Uterus (tissue), 4 donors: ENCODE measurements at places on chromosomes 4 and X. TPM values are rescaled to one million over a fixed set of nuclear protein-coding genes. Genes with fewer than 3 reads are reported as not detected.

GRCh38 chr4:149746276-149746675, 69.4 kb downstream of the IQCM start:
- DNase-seq, result no peak

- no peak for DNase-seq
These were observed 59.4 kb downstream of the CLNK start for GRCh38 chr4:10625131-10625530.

- peak; percentile 51 for DNase-seq
These were observed 38.7 kb upstream of the SLC16A2 start for GRCh38 chrX:74382613-74383012.

Gene CT45A5
- not detected for total RNA-seq

Gene DRP2
- total RNA-seq, result not detected

- DNase-seq, result no peak
These were observed 125.6 kb downstream of the PARM1 start for GRCh38 chr4:75058486-75058885.

GRCh38 chr4:159828687-159829086, 725.8 kb downstream of the RAPGEF2 start:
- DNase-seq, result no peak

DNA sequence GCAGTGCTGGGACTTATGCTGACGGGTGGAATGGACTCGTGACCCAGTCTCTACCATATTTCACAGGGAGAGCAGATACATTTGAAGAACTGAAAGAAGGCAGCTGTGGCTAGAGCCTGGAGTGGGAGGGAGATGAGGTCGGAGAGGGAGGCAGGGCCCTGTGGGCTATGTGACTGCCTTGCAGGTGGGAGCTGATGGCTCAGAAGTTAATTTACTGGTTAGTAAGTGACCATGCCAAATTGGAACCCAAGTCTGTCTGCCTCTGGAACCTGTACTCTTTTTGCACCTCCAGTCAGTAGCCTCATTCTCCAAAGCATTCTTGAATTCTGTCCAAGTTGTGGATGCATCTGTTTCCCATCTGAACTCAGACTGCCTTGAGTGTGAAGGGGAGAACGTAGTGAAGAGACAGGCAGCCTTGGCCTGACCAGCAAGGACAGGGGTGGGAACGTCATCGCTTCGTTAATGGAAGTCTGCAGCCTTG, 92.3 kb downstream of the REPS2 start:
- peak; percentile 74 for DNase-seq

GRCh38 chr4:166169111-166169510, 296.1 kb downstream of the TLL1 start:
- no peak for DNase-seq

- no peak for DNase-seq
These were observed 100.1 kb upstream of the RBPJ start for GRCh38 chr4:26220696-26221095.

Gene NXF2
- not detected for total RNA-seq

DNA sequence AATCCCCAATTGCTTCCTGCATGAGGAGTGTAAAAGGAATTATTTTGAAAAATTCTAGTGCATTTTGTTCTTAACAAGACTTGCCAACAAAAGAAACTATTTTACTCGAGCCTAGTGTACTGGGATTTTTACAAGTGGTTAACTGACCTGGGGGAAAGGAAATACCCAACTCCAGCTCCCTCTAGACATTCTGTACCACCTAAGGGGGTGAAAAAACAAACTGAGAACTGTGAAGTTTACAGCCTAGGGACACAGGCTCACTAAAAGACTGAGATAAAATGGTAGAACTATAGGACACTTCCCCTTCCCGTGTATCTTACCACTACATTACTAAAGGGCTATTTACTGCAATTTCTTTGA, 2.6 kb upstream of the ADH5 start:
- no peak for DNase-seq

Gene EFHC2
- 6.4 TPM for total RNA-seq

DNA sequence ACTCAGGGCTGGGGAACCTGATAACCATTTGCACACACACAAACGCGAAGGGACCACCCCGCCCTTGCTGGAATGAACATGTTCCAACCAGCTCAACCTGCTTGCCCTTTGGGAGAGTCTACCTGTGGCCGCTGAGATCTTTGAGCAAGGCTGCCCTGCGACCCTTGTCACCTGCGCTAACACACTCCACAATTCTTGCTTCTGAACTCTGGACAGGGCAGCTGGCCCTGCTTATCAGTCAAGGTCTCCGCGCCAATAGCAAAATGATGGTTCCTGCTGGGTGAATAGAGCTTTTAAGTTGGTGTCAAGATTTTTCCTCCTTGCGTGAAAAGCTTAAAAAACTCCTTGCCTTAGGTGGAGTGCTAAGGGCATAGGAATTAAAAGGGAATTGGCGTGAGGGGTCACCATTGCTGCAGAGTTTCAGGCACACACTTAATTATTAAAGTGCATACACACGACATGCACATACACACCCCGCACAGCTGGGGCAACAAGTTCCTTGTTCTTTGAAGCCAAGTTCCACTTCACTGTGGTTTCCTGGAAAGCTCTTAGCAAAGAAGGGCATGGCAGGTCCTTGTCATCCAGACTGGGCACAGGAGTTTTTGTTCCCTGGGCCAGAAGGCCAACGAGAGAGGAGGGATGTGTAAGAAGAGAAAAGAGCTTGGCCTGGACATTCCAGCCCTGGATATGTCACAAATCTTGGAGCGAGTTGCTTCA, 207.7 kb downstream of the STIM2 start:
- DNase-seq, result no peak

GRCh38 chr4:188297873-188298272, 158.6 kb downstream of the TRIML1 start:
- no peak for DNase-seq

DNA sequence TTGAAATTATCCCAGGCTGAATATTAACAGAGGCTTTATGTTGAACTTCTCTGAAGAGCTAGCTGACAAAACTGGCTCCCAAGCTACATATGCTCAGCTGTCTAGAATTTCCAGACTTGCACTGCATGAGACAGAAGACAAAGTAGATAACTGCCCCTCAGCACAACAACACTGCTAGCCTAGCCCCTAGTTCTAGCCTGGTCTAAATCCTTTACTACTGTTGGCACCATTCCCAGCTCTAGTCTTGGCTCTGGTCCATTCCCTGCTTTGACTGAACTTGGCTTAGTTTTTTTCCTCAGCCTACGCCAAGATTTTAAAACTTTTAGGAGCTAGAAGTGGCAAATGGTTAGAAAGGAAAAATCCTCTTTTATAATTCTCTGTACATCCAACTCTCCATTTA, 7.6 kb upstream of the OPHN1 start:
- DNase-seq, result peak; percentile 86

Gene FRAS1
- 32.5 TPM for total RNA-seq

GRCh38 chrX:20026278-20026677, 35.4 kb upstream of the BCLAF3 start:
- DNase-seq, result no peak

DNA sequence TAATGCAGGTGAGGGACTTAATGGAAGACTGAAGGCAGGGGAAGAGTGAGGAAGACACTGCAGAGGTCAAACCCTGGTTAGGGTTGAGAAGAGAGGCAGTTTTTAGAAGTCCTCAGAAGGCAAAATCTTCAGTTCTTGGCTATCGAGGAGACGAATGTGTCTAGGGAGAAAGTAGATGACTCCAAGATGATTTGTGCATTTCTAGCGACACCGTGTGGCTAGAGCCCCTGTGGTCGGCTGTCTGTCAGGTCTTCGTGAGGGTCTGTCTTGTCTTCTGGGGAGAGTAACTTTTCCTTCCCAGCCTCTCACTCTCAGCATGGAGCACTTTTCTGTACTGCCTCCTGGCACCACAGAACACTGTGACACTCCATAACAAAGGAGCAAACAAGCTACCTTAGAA, 458.1 kb downstream of the STIM2 start:
- DNase-seq, result no peak

- DNase-seq, result no peak
These were observed 224.2 kb upstream of the EMCN start for GRCh38 chr4:100742045-100742444.

Gene MAD2L1
- 1.8 TPM for total RNA-seq

Gene BRS3
- total RNA-seq, result 1.0 TPM

Gene VSIG1
- not detected for total RNA-seq

DNA sequence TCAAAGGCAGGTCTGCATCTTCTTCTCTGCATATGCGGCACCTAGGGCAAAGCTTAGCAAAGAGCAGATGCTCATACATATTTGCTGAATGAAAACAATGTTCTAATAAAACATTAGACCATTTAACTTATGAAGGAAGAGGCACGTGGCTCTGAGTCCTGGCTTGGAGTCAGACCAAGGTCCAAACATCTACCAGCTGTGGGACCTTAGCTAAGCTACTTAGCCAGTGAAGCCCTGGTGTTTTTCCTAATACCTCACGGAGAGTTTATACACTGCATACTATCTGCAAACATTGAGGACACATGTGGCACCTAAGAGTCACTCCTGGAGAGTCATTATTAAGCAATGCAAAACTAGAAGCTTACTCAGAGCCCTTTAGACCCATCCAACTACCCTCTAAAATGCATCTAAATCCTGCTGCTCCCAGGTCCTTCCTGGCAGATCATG, 9.0 kb downstream of the PDGFC start:
- DNase-seq, result peak; percentile 83

Gene FSTL5
- total RNA-seq, result not detected

Gene KDR
- total RNA-seq, result 106 TPM

Gene UXT
- total RNA-seq, result 900 TPM

GRCh38 chr4:90842960-90843359, 715.8 kb downstream of the CCSER1 start:
- DNase-seq, result no peak

GRCh38 chr4:180335566-180335965, 1907.6 kb upstream of the TENM3 start:
- DNase-seq, result no peak

Gene SHROOM4
- 18.8 TPM for total RNA-seq

DNA sequence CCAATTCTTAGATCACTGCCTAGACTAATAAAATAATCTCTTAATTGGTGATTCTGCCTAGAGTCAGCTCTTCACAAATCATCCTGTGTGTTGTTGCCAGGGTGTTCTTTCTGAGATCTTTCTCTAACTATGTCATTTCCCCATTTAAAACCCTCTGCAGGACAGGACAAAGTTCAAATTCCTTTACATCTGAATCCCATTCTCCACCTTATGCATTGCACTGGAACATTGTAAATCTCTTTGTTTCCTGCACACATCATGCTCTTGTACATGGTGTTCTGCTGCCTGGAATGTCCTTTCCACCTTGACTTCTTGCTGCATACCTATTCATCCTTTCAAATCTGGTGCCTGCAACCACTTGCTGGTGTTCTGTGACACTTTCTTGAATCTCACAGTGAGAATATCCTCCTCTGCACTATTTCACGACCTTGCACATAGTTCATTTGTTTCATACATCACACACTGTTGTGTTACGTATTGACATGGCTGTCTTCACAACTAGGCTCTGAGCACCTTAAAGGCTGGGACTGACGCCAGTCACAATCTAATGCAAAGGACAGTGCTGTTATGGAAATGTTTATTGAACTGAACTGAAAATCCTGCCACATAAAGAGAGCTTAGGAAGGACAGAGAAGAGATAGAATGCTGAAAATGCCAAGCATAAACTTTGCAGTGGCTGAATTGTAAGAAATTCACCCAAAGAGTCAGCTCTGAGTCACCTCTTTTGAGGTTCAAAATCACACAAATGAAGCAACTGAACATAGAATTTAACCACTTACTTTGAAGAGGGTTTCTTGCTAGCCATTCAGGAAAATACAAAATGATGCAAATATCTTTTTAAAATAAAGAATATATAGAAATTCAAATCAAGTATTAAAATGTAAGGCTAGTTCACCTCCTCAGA, 26.4 kb upstream of the SMIM14 start:
- DNase-seq, result no peak

- no peak for DNase-seq
These were observed 270.3 kb downstream of the DTHD1 start for GRCh38 chr4:36551697-36552214.
